AG04449 (cell line): ENCODE measurements at places on chromosomes 13 and 19.

DNA sequence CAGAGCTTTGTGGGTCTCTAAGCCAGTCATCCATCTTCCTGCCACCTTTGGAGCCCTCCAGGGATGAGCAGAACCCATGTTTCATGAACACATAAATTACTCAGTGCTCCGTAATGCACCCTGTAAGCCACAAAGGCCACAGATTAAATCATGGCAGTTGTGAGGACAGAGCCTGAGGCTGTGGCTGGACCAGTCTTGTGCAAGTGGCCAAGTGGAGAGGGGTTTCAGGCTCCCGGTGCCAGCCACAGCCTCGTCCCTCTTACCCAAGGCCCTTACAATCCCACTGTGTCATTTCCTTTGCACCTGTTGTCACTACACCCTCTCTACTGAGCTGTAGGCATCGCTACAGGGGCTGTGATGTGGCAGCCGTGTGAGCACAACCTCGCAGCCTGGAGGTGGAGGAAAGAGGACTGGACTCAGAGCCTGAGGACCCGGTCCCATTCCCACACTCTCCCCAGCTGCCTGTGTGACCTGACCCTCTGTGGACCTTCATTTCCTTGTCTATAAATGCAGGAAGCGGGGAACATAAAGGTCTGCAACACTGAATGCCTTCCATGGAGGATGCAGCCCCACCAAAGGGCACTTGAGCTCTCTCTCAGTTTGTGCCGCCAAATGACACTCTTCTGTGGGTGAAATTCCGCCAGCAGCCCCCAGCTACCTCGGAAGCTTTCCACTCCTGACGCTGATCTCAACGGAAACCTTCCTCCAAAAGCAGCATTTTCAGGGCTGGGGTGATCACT is 792.0 kb downstream of the UQCRFS1 start:
- no peak for DNase-seq

DNA sequence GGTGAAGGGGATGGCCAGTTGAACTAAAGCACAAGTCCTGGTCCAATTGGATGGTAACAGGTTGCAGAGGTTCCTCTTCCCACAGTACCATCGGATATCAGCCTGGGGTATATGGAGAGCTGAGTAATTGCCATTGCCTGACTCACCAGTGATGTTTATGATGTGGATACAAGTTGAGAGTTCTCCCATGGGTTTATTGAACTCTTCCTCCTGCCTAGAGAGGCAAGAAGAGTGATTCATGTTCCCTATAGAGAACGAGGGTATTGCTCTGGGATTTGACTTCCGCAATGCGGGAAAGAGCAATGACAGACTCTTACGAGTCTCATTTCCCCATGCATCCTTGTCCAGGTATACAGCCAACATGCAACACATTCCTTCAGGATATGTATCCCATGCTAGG is 111.3 kb upstream of the PCDH9 start:
- DNase-seq = no peak

DNA sequence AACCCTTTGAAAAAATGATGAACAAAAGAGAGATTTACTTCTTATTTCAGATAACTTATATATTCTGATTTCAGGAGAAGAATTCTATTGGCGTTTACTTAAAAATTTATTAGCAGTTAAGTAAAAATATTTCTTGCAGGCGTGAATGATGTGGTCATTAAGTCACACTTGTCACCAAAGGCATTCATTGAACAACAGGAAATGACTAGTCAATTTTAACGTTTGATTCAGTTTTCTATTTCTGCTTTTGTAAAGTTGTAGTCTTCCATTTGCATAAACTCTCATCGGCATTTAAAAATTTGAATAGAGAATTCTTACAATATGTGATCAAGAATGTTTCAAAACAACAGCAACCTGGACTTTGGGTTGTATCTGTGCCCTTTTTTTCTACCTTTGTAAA is 83.4 kb downstream of the GPR12 start:
- DNase-seq = no peak

GRCh38 chr19:20151617-20152145 is 15.3 kb upstream of the ZNF486 start:
- DNase-seq = no peak

DNA sequence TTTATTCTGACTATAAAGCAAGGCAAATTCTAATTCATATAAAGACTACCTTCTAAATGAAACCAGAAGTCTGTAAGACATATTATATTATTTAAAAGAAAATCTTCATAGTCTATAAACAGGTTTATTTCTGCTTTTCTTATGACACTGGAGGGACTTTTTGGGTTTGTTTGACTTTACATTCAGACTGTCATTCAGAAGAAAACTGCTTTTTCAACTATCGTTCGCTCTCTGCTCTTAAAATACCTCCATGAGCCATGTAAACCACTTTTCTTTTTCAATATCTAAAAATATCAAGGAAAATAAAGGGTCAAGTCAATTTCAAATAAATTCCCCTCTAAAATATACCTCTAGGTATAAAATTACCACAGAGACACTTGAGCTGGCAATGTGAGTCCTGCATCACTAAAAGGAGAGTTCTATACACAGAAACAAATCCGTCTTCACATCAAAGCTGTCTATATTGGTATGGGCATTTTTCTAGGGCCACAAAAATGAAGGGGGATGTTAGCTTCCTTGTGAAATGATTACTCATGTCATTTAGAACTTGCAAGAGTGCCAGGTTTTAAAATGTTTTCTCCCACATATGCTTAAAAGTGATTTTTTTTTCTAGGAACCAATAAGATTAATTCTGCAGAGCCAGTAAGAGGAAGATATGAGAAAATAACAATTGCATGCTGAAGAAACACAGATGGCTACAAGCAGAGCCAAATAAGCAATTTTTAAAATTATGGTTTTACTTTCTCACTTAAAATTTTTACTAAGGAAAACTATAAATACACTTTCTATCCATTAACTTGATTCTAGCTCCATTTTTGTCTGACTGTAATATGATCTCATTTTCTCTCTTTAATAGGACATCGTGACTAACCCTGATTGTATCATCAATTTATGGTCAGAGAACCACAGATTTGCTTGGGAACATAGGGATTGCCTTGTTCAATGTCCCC is 181.8 kb downstream of the TBC1D4 start:
- no peak for DNase-seq

- DNase-seq = no peak
Observed at GRCh38 chr19:17293605-17294004, 9.6 kb downstream of the ABHD8 start.

- DNase-seq = no peak
Observed at GRCh38 chr19:57068921-57069697, 50.7 kb upstream of the USP29 start.
